ENCODE measurements at places on chromosomes 12 and 14.
A peak's percentile ranks its signal among the peaks of the same experiment; 100 is the strongest.

DNA sequence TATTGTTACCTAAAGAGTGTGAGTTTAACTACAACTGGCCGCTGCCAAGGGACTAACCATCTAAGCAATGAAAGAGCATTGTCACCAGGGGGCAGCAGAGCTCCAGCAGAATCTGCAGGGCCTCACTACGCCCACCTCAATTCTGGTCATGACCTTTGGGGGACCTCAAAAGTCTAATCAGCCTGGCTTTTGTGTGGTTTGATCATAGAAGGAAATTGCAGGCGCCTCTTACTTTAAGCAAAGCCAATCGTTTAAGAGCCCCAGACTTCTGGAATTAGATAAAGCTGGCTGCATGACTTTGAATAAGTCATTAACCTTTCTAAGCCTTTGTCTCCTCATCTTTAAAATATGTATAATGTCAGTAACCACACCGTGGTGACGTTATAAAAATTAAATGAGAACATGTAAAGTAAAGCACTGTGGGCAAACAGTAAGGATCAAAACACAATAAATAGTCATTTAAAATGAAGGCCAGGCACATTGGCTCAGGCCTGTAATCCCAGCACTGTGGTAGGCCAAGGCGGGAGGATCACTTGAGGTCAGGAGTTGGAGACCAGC is 58.6 kb downstream of the TBX3 start:
- DNase-seq = no peak

DNA sequence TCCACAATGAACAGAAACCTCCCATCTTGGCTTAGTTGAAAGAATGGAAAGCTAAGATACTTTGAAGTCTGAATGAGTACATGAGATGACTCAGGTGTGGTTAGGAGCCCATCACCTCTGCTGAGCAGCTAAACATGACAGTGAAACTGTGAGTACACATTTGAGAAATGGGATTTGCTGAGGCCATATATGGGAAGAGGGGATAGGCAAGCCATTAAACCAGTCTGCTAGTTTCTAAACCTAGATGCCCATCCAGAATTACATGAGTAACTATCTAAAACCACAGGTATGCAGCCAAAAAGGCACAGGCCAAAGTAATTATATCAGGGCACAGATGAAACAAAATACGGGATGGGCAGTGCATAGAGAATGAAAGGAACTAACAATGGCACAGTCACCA is 41.2 kb downstream of the NKX2-1 start:
- no peak for DNase-seq

DNA sequence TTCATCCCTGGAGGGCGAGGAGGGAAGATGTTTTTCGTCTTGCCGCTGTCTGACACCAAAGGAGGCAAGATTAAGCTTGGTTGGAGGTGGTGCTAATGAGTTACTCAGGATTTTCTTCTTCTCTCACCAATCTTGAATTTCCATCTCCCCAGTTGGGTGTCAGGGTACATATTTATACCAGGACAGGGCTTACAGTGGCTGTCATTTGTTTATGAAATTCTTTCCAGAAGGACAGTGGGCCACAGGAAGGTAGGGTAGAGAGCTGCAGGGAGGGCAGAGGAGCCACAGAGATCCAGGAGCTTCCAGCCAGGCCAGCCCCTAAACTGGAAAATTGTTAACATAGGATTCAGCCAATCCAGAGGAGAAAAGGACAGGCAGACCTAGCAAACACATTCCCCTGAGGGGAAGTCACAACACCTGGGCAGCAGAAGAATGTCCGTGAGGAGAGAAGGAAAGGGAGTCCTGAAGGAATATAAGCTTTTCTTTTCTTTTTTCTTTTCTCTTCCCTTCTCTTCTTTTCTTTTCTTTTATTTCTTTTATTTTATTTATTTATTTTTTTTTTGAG is 40.5 kb downstream of the IRF2BPL start:
- no peak for DNase-seq

GRCh38 chr12:104219908-104220404 is 4.4 kb downstream of the TXNRD1 start:
- peak; percentile 24 for DNase-seq

DNA sequence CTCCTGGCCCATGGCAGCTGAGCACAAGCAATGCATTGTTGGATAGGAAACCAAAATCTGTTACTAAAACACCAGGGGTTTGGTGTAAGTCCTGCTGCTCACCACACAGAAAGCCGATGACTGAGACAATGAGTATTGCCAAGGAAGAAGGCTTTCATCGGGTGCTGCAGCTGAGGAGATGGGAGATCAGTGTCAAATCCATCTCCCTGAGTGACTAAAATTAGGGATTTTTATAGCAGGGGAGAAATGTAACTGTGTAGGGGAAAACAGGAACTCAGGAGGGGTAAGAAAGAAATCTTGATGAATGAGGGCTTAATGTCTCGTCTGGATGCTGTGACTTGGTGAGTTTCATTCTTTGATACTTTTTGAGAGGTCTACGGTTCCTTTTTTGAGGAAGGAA is 97.9 kb downstream of the KCNMB4 start:
- no peak for DNase-seq

GRCh38 chr14:67515386-67516079 is 17.6 kb upstream of the PLEKHH1 start:
- no peak for DNase-seq

DNA sequence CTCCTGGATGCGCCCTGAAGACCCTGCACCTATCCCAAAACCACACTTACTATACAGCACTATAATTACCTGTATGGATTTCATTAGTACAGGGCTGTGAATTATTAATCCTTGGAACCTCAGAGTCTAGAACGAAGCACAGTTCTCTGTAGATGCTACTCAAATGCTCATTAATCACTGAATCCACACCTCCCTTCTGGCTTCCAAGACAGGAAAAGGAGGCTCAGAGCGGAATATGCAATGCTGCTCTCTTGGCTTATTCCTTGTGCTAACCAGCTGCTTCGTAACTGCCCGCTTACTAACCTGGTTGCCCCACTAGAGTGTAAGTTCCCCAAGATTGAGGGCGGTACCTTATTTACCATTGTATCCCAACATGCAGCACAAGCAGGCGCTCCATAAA is 39.1 kb upstream of the NUDT4 start:
- no peak for DNase-seq

GRCh38 chr12:102496591-102496990 is 16.2 kb upstream of the IGF1 start:
- DNase-seq = no peak

DNA sequence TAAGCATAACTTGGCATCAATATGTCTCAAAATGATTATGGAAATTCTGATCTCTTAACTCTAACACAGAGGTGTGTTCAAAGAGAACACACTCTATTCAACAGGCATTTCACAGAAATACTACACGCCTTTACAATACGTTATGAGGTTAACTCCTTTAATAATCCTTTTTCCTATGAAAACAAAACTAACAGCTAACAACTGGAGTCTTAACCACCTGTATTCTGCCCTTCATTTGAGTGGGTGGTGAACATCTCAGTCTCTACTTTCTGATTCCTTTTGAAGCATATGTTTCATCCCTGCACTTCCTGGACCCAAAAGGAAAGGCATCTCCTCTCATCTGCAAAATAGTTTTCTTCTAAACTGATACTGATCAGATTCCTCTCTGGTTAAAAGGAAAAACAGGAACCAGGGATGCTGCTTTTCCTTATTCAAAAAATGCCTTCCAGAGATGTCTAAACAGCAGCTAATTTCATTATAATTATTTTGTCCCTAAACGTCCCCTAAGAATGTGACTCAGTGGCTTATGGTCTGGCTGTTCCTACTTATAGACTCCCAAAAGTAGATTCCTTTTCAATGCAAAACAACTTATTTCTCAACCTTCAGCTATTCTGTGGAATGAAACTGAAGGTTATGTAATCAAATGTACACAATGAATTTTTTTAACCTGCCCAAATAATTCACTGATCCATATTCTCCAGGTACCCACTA is 24.1 kb downstream of the ITPR2 start:
- no peak for DNase-seq

DNA sequence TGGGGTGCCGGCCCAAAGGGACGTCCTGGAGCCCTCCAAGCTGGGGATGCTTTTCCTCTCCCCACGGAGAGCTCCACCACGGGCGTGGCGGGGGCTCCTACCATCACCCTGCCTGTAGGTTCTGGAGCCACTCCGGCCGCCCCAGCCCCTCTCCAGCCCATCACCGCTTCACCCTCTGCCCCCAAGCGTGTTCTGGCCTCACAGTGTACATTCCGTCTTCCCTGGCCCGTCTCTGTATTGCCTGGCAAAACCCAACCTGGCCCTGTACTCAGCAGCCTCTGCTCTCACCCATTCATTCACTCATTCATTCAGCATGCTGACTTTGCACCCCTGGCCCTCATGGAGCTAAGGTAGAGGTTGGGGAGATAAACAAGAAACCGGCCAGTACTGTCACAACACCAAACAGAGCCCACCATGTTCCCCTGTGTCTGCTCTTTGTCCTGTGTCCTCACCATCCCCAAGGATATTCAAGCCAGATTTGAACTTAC is 20.3 kb downstream of the SLC25A29 start:
- no peak for DNase-seq

DNA sequence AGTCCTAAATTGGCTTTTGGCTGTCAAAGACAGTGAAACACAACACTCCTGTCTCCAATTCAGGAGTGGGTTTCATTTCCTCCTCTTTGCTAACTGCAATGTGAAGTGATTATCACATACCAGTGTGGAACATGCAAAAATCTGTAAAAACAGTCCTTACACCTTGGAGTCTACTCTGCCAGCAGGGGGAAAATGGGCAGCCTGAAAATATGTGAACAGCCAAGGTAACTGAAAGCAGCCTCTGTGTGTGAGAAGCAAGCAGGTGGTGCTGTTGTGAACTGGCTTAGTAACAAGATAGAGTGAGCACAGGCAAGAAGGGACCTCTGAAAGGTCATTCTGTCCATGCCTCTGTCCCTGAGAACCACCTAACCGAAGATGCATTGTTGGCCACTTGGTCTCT is 6.0 kb downstream of the PRMT8 start:
- DNase-seq = no peak

- DNase-seq = no peak
Measured at GRCh38 chr12:105681341-105681740, 350.9 kb downstream of the C12orf75 start.

GRCh38 chr14:86357119-86357518 is 827.2 kb downstream of the FLRT2 start:
- no peak for DNase-seq

DNA sequence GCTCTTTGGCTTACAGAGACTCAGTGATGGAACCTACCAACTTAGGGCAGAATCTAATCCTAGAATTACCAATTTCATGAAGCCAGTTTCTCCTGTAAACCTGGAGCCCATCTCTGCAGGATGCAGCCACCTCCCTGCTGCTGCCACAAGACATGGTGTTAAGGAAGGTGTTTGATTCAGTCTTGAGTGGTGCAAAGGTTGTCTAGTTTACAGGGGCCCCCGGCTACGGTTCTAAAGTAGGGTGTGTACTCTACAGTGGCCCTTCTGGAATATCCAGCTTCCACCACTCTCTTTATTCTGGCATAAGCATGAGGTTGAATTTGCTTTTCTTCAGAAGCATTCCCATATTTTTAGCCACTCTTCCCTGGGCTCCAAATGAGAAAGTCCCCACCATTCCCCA is 154.1 kb upstream of the GRIP1 start:
- DNase-seq = no peak

DNA sequence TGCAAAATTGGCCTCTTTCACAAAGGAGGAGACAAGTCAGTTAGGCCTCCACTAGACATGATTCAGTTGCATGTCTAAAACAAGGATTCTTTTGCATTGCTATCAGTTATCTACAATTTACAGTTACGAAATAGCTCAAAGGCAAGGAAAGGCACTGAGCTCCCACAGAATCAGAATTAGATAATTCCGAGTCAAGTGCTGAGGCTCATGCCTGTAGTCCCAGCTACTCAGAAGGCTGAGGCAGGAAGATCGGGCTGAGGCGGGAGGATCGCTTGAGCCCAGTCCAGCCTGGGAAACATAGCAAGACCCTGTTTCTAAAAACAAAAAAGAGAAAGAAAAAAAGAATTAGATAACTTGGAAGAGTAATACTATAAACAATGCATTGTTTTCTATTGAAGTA is 12.3 kb upstream of the RTRAF start:
- DNase-seq = no peak

DNA sequence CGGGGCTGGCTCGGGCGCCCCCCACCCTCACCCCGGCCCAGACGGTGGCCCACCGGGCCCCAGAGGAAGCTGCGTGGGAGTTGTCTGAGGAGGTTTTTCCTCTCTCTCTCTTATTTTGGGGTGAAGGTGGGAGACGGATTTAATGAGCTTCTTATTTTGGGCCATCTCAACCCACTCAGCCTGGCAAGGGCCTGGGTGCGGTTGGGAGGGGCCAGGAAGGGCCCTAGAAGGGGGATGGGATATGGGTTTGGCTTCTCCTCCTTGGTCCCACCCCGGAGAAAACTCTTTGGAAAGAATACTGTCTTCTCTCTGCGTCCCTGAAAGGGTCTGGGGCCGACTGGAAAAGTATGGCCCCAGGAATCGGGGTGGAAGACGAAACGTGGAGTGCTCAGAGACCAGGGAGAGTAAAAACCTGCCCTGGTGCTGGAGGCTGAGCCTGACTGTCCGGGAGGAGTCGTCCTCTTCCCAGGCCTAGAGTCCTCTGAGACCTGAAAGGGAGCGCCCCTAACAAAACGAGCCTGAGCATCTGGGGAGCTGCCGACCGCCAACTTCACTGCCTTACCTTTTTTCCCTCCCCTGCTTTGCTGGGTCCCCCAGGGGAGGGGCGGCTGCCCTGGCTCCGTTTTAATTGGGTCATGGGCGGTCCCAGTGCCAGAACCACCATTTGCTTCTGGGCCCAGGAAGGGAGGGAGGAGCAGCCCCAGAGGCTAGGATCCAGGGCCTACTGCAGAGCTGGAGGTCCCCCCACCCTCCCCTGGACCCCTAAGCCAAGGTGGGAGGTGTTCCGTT is 1.6 kb downstream of the MMP14 start:
- DNase-seq = no peak

- no peak for DNase-seq
Measured at GRCh38 chr14:32087173-32087861, 10.2 kb downstream of the ARHGAP5 start.

GRCh38 chr14:97266653-97267052 is 469.5 kb downstream of the VRK1 start:
- no peak for DNase-seq

DNA sequence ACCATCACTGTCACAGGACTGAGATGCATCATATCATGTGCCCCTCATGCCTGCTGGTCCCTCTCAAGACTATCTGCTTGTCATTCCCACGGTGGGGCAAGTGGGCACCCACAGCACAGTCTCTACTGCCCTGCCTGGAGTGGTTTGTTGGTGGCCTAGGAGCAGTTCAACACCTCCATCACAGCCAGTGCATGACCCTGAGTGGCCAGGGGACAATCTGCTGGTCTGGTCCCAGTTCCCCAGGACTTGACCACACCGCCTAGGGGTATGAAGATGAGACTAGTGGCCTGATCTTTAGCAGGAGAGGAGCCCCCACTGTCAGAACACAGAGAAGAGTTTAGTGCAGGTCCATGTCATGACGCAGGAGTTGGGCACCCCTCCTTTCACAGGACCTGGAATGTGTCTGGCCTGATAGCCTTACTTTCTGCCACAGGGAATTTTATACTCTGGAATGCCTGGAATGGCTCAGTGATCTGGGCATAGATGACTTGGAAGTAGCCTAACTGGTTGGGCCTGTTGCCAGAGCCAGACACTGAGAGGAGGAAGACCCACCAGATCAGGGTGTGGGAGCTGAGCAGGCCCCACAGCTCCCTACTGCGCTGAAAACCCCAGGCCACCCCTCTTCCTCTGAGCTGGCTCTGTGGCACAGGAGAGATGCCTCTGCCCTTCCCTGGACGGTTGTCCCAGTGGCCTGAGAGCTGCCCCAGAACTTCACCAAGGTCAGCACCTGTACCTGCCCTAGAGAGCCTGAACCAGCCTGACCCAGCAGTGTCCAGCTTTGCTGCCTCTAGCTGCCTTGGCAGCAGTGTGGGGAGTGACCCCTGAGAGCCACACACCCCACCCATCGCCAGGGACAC is 83.3 kb downstream of the PUS7L start:
- no peak for DNase-seq

GRCh38 chr12:128823216-128823915 is 392 bp downstream of the SLC15A4 start:
- no peak for DNase-seq

All from stimulated activated CD4-positive, alpha-beta T cell treated with anti-CD3 and anti-CD28 coated beads, TNF-alpha, amount 100 ng/mL, for 1 hour (primary cell).